Upper lobe of right lung (tissue), 1 donor: ENCODE measurements at places on chromosomes 2 and 18.
A peak's percentile ranks its signal among the peaks of the same experiment; 100 is the strongest.

DNA sequence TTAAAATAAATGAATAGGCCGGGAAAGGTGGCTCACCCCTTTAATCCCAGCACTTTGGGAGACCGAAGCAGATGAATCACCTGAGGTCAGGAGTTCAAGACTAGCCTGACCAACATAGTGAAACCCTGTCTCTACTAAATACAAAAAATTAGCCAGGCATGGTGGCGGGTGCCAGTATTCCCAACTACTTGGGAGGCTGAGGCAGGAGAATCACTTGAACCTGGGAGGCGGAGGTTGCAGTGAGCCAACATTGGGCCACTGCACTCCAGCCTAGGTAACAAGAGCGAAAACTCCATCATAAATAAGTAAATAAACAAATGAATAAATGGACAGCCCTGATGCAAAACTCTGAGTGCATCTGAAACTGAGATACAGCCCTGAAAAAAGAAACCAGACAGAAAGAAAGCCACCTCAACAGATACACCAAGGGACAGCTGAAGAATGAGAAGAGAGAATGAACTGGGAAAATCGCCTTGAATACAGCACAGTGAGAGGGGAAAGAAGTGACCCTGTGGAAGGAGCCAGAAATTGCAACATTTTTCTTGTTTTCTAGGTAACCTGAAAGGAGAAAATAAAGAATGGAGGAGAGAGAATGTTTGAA, 64.4 kb downstream of the TRABD2A start:
- H3K27me3 ChIP-seq, result no peaks in the 10 kb centered on the region
- no peak overlapping the region for H3K4me3 ChIP-seq
- H3K27ac ChIP-seq, result no peak overlapping the region
- no peaks in the 10 kb centered on the region for H3K4me1 ChIP-seq

- DNase-seq, result no peak
- peaks cover 17% of the 10 kb centered on the region for H3K36me3 ChIP-seq
- peaks cover 30% of the 10 kb centered on the region for H3K27me3 ChIP-seq
- H3K4me1 ChIP-seq, result no peaks in the 10 kb centered on the region
These were observed 3.5 kb downstream of the DQX1 start for GRCh38 chr2:74522516-74522915.

GRCh38 chr2:10784719-10785118, 27.9 kb downstream of the PDIA6 start:
- H3K27me3 ChIP-seq, result no peaks in the 10 kb centered on the region
- H3K36me3 ChIP-seq, result peaks cover 100% of the 10 kb centered on the region
- no peaks in the 10 kb centered on the region for H3K4me1 ChIP-seq
- DNase-seq, result no peak
- H3K4me3 ChIP-seq, result no peak overlapping the region

- no peak overlapping the region for H3K4me3 ChIP-seq
- H3K27ac ChIP-seq, result no peak overlapping the region
- H3K36me3 ChIP-seq, result no peaks in the 10 kb centered on the region
- H3K27me3 ChIP-seq, result no peaks in the 10 kb centered on the region
- peaks cover 5% of the 10 kb centered on the region for H3K4me1 ChIP-seq
These were observed 11.9 kb upstream of the AMMECR1L start for GRCh38 chr2:127897531-127898211.

DNA sequence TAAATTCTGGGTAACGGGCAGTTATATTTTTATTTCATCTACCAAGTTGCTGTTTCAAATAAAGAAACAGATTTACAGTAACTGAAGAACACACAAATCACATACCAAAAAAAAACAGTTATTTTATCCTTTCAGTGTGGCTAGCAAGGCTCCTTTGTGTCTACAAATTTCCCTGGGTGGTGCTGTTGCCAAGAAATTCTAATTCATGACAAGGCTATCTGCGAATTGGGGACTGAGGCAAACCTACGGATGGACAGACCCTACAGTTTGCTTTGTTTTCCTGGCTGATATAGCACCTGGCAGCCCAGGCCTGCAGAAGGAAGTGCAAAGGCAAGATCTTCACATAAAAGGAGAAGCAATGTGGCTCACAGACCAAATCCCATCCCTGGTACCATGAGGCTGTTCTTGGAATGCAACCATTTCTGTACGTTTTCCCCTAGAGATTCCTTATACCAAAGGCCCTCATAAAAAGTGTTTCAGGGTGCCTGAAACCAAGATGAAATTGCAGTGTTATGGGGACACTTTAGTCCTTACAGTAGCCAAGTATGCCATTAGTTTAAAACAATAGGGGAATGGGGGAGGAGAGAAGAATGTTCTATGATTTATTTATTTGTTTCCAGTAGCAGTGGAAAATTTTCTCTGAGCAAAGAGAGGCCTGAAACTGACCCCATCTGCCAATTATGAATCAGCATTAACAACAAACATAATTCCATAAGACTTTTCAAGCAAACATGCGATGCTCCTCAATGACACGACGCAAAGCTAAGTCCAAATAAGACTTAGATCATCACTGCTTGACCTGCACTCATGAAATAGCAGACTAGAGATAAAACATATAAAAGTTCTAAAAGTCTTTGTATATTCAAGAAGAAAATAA, 4.3 kb downstream of the KLF7 start:
- H3K4me1 ChIP-seq, result peaks cover 56% of the 10 kb centered on the region
- no peak for DNase-seq
- peak overlapping the region; percentile 76 for H3K4me3 ChIP-seq
- no peaks in the 10 kb centered on the region for H3K27me3 ChIP-seq

GRCh38 chr2:77768508-77768907, 246.3 kb upstream of the LRRTM4 start:
- H3K4me1 ChIP-seq, result no peaks in the 10 kb centered on the region
- H3K4me3 ChIP-seq, result no peak overlapping the region
- H3K36me3 ChIP-seq, result no peaks in the 10 kb centered on the region
- no peaks in the 10 kb centered on the region for H3K27me3 ChIP-seq

- no peak overlapping the region for H3K4me3 ChIP-seq
- no peak for DNase-seq
- no peaks in the 10 kb centered on the region for H3K4me1 ChIP-seq
- no peaks in the 10 kb centered on the region for H3K36me3 ChIP-seq
- no peaks in the 10 kb centered on the region for H3K27me3 ChIP-seq
These were observed 208.4 kb downstream of the FIGN start for GRCh38 chr2:163527381-163527780.

GRCh38 chr2:232235716-232236115, 142.8 kb upstream of the ALPP start:
- H3K27ac ChIP-seq, result no peak overlapping the region
- H3K4me3 ChIP-seq, result no peak overlapping the region
- peaks cover 12% of the 10 kb centered on the region for H3K36me3 ChIP-seq

DNA sequence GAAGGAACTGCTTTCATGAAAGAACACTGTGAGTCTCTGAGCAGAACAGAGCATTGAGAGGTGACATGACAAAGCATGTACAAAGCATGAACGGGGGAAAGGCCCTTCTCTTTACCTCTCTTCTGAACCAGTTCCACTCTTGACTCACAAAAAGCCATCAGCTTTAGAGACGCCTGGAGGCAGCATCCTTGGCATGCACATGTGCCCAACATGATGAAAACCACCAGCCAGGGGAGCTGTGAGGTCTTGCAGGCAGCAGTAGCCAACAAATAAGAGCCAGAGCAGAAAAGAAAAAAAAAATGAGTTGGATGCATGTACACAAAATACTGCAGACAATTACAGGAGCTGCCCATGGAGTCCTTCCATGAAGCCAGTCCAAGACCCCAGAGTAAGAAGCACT, 95.5 kb upstream of the AGAP1 start:
- H3K36me3 ChIP-seq, result no peaks in the 10 kb centered on the region
- DNase-seq, result no peak
- H3K27ac ChIP-seq, result no peak overlapping the region
- no peaks in the 10 kb centered on the region for H3K27me3 ChIP-seq

GRCh38 chr2:84970210-84970867, 622 bp upstream of the KCMF1 start:
- H3K36me3 ChIP-seq, result no peaks in the 10 kb centered on the region
- H3K4me1 ChIP-seq, result peaks cover 38% of the 10 kb centered on the region
- peak; percentile 89 for DNase-seq
- peak overlapping the region; percentile 92 for H3K27ac ChIP-seq
- peak overlapping the region; percentile 75 for H3K4me3 ChIP-seq
- no peaks in the 10 kb centered on the region for H3K27me3 ChIP-seq

DNA sequence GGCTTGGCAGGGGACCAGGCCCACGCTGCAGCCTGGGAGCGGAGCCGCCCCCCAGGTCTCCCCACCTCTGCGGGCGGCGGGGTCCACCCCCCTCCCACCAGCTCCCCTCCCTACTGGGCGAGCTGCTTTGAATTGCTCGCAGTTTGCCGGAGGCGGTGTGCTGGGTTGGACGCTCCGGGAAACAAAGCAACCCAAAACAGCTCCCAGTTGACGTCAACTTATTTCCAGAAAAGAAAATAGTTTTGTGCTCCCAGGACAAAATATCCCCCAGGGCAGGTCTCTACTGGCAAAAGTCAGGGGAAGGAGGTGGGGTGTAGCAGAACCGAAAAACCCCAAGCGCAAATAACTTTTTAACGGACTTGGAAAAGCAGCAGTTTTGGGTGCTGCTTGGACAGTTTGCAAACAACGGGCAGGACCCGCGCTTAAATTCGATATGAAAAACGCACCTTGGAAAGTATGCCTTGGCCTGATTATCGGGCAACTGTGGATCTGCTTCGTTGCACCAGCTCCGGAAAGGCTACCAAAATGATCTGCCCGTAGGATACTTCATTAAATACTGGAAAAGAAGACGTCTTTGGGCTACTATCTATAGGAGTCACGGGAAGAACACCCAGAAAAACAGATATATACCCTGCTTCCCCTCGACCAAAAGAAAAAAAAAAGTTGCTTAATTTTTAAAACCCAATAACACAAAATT, 2.8 kb upstream of the KCTD1 start:
- no peak overlapping the region for H3K27ac ChIP-seq
- no peak for DNase-seq
- H3K36me3 ChIP-seq, result no peaks in the 10 kb centered on the region
- peaks cover 33% of the 10 kb centered on the region for H3K27me3 ChIP-seq
